Activated T-helper 2 cell treated with anti-CD3 and anti-CD28 coated beads, Interferon-gamma antibody, Interleukin-2, Interleukin-4, amounts not matched to agents 10 μg/mL and 5 μg/mL and 100 μg/mL, durations not matched to agents 14 hours and 24 hours and 36 hours (primary cell): ENCODE measurements at places on chromosomes 11 and 22.

DNA sequence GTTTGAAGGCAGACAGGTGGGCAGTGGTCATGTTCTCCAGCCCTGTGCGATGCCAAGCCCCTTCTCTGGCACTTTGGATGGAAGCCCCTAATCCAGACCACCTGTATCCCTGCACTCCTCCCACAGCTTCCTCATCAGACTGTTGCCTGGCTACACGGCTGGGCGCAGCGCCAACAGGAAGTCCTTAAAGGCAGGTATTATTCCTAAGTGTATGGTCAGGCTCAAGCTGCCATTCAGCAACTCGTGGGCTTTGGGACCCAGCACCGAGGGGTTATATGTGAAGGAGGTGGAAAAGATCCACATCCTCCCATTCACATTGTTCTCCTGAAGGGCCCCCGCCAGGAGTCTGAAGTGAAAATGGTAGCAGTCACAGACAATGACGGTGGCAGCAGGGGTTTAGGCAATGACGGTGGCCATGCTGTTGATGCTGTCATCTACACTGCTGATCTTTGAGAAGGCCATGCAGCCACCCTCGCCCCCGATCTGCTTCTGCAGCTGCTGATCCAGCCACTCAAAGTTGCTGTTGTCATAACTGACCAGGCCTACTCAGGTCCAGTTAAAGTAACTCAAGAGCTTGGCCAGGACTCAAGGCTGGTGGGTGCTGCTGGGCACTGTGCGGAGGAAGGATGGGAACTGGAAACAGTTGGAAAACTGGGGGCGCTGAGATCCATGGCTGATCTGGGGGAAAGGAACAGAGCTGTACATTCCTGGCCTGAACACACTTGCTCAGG is 27.7 kb downstream of the OR6Q1 start:
- no peak for DNase-seq

- DNase-seq, result peak; percentile 78
These were observed 8.1 kb downstream of the SCARF2 start for GRCh38 chr22:20429254-20430100.

- no peak for DNase-seq
These were observed 16.3 kb downstream of the SCN4B start for GRCh38 chr11:118136341-118136740.

- no peak for DNase-seq
These were observed 40.1 kb upstream of the LYVE1 start for GRCh38 chr11:10608584-10608983.

DNA sequence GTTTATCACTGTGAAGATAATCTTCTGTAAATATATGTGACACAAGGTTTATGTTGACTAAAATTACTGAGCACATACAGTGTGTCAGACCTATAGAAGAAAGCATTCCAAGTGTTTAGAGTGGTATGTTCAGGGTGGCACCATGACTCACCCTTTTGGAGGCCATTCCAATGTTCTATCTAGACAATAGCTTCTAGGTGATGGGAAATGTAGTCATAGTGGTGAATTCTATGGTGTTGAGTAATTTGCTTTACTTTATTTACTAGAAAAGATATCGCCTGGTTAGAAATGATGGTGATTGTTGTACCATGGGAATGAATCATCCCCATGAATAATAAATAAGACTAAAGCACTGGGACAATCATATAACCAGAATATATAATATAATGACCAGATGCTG is 72.9 kb upstream of the OR4C15 start:
- DNase-seq, result no peak
